ENCODE measurements at places on chromosomes 6 and 20.
A peak's percentile ranks its signal among the peaks of the same experiment; 100 is the strongest.

DNA sequence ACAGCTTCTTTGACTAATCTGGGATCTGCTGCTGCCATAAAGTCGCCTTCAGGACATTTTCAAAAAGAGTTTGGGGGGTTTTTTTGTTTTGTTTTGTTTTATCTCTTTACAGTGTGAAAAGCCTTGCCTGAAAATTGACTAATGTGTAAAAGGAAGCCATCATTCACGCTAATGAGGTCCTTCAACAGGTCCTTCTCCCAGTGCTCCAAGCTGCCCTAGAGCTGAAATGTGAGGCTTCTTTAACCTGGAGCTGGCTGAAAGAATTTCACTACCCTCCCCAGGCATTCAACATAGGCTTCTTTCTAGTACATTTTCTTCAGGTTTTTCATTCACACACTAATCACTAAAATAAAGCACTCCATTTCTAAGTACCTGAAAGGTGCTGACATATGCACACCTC, 145.1 kb upstream of the PRDM1 start:
- H3K27me3 ChIP-seq: no peaks in the 10 kb centered on the region
- peaks cover 19% of the 10 kb centered on the region for H3K4me1 ChIP-seq
- no peak for DNase-seq
- no peak overlapping the region for H3K4me3 ChIP-seq

DNA sequence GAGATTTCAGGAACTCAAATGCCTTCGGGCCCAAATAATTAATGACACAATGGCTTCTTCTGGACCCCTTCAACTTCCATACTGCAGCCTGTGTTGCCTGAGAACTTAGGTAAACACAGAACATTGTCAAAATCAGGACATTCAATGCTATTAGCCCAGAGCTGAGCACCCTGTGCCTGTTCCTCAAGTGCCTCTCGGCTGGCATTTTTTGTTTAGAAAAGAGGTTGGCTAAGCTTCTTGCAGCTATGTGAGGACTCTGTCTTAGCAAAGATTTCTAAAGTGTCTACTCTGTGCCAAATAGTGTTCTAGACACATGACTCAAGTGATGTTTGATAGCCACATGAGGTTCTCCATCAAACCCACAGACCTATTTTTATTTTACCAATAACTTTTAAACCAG, 289.3 kb upstream of the ARID1B start:
- no peaks in the 10 kb centered on the region for H3K4me1 ChIP-seq
- H3K36me3 ChIP-seq: no peaks in the 10 kb centered on the region
- H3K27ac ChIP-seq: no peak overlapping the region
- no peak for DNase-seq

GRCh38 chr6:166642646-166643045, 15.6 kb upstream of the RPS6KA2 start:
- H3K4me3 ChIP-seq: no peak overlapping the region
- H3K4me1 ChIP-seq: peaks cover 11% of the 10 kb centered on the region
- no peak for DNase-seq
- peaks cover 33% of the 10 kb centered on the region for H3K27me3 ChIP-seq
- H3K36me3 ChIP-seq: no peaks in the 10 kb centered on the region

DNA sequence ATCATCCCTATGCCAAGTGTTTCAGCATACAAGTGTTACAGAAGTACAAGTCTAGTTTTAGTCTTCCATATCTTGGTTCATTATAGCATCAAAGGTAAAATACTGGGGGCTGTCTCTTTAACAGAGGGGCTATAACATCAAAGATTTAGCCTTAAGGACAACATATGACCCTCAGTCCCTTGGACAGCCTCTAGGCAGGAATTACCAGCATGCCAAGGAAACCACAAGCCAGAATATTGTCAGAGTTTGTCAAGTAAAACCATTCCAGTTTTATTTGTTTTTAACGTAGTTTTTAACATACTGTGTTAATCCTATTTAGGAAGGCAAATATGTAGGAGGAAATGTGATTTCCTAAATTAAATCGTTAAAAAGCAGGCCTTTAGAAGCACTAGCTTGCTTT, 18.6 kb downstream of the ZKSCAN8 start:
- H3K4me1 ChIP-seq: peaks cover 15% of the 10 kb centered on the region
- peaks cover 58% of the 10 kb centered on the region for H3K36me3 ChIP-seq
- H3K27ac ChIP-seq: no peak overlapping the region
- no peak for DNase-seq

GRCh38 chr6:3194535-3195419, 32.7 kb downstream of the TUBB2B start:
- H3K27ac ChIP-seq: no peak overlapping the region
- no peak overlapping the region for H3K4me3 ChIP-seq
- DNase-seq: no peak
- H3K27me3 ChIP-seq: peaks cover 6% of the 10 kb centered on the region

DNA sequence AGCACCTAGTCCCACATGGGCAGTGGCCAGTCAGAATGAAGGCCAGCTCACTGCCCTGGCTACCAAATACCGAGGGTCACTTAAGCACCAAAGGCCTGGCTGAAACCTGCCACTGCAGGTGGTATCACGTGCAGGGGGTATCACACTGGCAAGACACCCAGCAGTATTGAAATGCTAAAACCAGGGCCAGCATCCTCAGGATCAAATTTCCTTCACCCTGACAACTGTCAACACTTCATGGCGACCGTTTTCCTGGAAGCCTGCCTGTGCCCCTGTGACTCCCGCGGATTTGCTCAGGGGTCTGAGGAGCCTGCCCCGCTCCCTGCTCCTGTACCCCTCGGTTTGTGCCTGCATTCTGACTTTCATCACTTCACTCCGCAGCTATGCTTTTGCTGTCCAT, 151.1 kb downstream of the TTLL2 start:
- H3K27me3 ChIP-seq: peaks cover 11% of the 10 kb centered on the region
- H3K36me3 ChIP-seq: no peaks in the 10 kb centered on the region
- H3K27ac ChIP-seq: no peak overlapping the region
- DNase-seq: no peak

- no peaks in the 10 kb centered on the region for H3K36me3 ChIP-seq
- H3K4me3 ChIP-seq: no peak overlapping the region
- no peaks in the 10 kb centered on the region for H3K4me1 ChIP-seq
These were observed 82.3 kb downstream of the CD24 start for GRCh38 chr6:106892186-106892585.

GRCh38 chr6:54188846-54189245, 77.6 kb downstream of the MLIP start:
- H3K4me1 ChIP-seq: no peaks in the 10 kb centered on the region
- DNase-seq: no peak
- no peak overlapping the region for H3K4me3 ChIP-seq
- no peaks in the 10 kb centered on the region for H3K27me3 ChIP-seq
- H3K27ac ChIP-seq: no peak overlapping the region
- H3K36me3 ChIP-seq: no peaks in the 10 kb centered on the region

GRCh38 chr6:22237526-22237925, 59.3 kb downstream of the PRL start:
- no peak overlapping the region for H3K4me3 ChIP-seq
- H3K4me1 ChIP-seq: no peaks in the 10 kb centered on the region
- H3K36me3 ChIP-seq: no peaks in the 10 kb centered on the region
- no peak for DNase-seq
- no peaks in the 10 kb centered on the region for H3K27me3 ChIP-seq
- H3K27ac ChIP-seq: no peak overlapping the region

DNA sequence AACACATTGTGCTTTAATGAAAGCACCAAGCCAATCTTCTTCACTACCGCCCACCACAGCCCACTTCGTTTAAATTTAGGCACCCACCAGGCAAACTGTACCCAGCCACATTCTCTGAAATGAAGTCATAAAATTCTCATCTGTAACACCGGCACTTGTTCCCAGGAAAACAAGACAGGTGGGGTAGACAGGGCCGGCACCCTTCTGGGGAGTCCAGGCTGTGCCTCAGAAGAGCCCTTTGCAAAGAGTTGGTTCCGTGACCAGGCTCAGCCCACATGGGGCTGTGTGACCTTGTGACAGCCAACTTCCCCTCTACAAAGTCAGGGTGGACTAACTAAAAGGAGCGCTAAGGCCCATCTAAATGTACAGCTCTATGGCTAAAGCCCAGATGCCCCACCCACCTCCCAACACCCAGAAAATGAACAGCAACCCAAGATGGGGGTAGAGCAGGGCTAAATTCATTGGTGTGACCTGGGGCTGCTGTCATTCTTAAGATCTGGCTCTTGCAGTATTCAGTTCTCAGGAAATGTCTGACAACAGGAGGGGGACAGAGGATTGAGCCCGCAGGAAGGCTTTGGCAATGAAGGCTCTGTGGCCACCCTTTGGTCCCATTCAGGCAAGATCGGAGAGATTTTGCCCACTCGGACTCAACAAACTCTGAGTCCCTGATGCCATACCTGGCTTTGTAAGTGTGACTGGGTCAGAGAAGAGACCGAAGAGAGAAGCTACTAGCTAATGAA, 56.7 kb downstream of the TRERF1 start:
- peaks cover 9% of the 10 kb centered on the region for H3K36me3 ChIP-seq
- peaks cover 54% of the 10 kb centered on the region for H3K4me1 ChIP-seq
- DNase-seq: no peak
- no peak overlapping the region for H3K27ac ChIP-seq

GRCh38 chr6:52574709-52575501, 2.0 kb downstream of the TRAM2 start:
- peaks cover 40% of the 10 kb centered on the region for H3K4me1 ChIP-seq
- peak; percentile 78 for DNase-seq
- peak overlapping the region; percentile 64 for H3K4me3 ChIP-seq
- peak overlapping the region; percentile 68 for H3K27ac ChIP-seq
- H3K27me3 ChIP-seq: peaks cover 8% of the 10 kb centered on the region

DNA sequence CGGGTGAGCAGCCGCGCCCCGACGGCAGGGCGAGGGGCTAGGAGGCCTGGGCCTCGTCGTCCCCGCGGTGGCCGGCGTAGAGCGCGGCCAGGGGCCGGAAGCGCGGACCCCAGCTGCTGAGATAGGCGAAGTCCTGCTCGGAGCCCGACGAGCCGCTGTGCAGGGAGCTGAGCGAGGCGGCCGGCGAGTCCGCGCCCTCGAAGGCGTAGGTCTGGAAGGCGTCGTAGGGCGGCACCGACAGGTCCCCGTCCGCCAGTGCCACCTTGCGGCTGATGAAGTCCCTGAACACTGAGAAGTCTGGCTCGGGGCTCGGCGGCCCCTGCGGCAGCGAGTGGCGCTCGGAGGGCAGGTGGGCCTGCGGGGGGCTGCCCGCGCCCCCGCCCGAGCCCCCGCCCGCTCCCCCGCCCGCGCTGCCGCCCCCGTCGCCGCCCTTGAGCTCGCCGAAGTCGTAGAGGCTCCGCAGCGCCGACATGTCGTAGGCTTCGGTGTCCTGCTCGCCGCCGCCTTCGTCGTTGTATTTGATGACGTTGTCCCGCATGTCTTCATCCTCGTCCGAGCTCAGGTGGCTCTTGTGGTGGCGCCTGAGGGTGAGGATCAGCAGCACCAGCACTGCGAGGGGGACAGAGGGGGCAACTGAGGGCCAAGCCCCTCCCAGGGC, 56.5 kb downstream of the CD40 start:
- no peak overlapping the region for H3K27ac ChIP-seq
- H3K4me3 ChIP-seq: no peak overlapping the region
- DNase-seq: peak; percentile 70
- peaks cover 44% of the 10 kb centered on the region for H3K27me3 ChIP-seq

- H3K4me1 ChIP-seq: peaks cover 8% of the 10 kb centered on the region
- no peaks in the 10 kb centered on the region for H3K27me3 ChIP-seq
- DNase-seq: no peak
- H3K4me3 ChIP-seq: no peak overlapping the region
These were observed 56.6 kb downstream of the TGM2 start for GRCh38 chr20:38108438-38108985.

- H3K4me3 ChIP-seq: peak within 1 kb of the TSS; percentile 95
- no peaks in the 10 kb centered on the region for H3K27me3 ChIP-seq
- H3K36me3 ChIP-seq: peaks cover 35% of the 10 kb centered on the region
- H3K4me1 ChIP-seq: peaks cover 52% of the 10 kb centered on the region
- DNase-seq: peak; percentile 85
These were observed at the start of gene CGAS for GRCh38 chr6:73452107-73452461. CGAS (minus strand) TSS chr6:73452297; CDS start chr6:73452181, 116 bp downstream.

DNA sequence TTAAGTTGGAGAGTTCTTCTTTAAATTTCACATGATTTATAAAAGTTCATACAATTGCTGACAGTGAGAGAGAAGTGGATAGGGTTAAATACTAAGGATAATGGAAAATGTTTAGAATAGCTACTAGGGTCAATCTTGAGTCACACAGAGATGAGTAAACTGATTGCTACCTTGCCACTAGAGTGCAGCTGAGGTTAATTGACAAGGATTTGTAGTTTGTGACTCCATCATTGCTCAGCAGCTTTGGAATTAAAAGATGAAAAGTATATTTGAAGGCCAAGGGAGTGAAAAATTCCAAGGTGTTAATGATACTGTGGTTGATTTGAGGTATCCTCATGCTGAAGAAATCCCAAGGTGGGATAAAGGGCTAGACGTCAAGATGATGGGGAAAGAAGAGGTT, 524.0 kb downstream of the UTRN start:
- DNase-seq: no peak
- no peaks in the 10 kb centered on the region for H3K4me1 ChIP-seq
- H3K4me3 ChIP-seq: no peak overlapping the region
- no peak overlapping the region for H3K27ac ChIP-seq

- H3K27me3 ChIP-seq: no peaks in the 10 kb centered on the region
- no peaks in the 10 kb centered on the region for H3K36me3 ChIP-seq
- no peak overlapping the region for H3K27ac ChIP-seq
- no peak for DNase-seq
- no peaks in the 10 kb centered on the region for H3K4me1 ChIP-seq
These were observed 134.7 kb downstream of the FAM83B start for GRCh38 chr6:54981276-54981609.

- no peak for DNase-seq
- no peak overlapping the region for H3K27ac ChIP-seq
- no peak overlapping the region for H3K4me3 ChIP-seq
- H3K4me1 ChIP-seq: peaks cover 45% of the 10 kb centered on the region
- peaks cover 70% of the 10 kb centered on the region for H3K27me3 ChIP-seq
These were observed 22.8 kb downstream of the SLC17A9 start for GRCh38 chr20:62975251-62975760.

- H3K27me3 ChIP-seq: no peaks in the 10 kb centered on the region
- H3K36me3 ChIP-seq: peaks cover 44% of the 10 kb centered on the region
- no peak for DNase-seq
- no peak overlapping the region for H3K27ac ChIP-seq
- H3K4me3 ChIP-seq: peak overlapping the region; percentile 1
These were observed 105.3 kb upstream of the TAB2 start for GRCh38 chr6:149212206-149212605.

DNA sequence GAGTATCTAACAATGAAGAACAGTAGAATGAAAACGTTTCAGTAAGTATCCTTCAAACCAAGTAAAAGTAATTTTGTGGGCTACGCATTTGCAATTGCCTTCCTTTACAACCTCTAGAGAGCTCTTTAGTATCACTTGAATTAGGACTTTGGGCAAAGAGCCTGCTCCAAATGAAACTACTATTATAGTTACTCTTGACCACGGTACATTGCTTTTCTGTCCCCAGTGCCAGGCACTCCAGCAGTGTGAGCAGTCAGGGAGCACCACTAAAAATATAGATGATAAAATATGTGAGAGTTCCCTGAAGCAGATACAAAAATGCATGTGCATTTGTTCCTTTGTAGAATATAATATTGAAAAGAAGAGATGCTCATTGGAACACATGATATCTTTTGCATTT, 450.1 kb upstream of the MANEA start:
- no peaks in the 10 kb centered on the region for H3K27me3 ChIP-seq
- H3K36me3 ChIP-seq: no peaks in the 10 kb centered on the region
- no peak overlapping the region for H3K4me3 ChIP-seq
- no peak overlapping the region for H3K27ac ChIP-seq

- H3K4me3 ChIP-seq: no peak overlapping the region
- H3K4me1 ChIP-seq: peaks cover 95% of the 10 kb centered on the region
- DNase-seq: no peak
- H3K36me3 ChIP-seq: peaks cover 39% of the 10 kb centered on the region
- no peaks in the 10 kb centered on the region for H3K27me3 ChIP-seq
- H3K27ac ChIP-seq: peak overlapping the region; percentile 95
These were observed 67.3 kb downstream of the LY86 start for GRCh38 chr6:6655805-6656251.

GRCh38 chr6:53539561-53539960, 5.3 kb downstream of the GCLC start:
- no peak overlapping the region for H3K4me3 ChIP-seq
- H3K4me1 ChIP-seq: peaks cover 41% of the 10 kb centered on the region
- no peak for DNase-seq

Measured in activated CD4-positive, alpha-beta memory T cell treated with anti-CD3 and anti-CD28 coated beads, Interleukin-2, amount 10 ng/mL, durations not matched to agents 7 days and 5 days (primary cell).